ENCODE measurements at places on chromosomes 6 and 20. TPM values are rescaled to one million over a fixed set of nuclear protein-coding genes. Genes with fewer than 3 reads are reported as not detected.

DNA sequence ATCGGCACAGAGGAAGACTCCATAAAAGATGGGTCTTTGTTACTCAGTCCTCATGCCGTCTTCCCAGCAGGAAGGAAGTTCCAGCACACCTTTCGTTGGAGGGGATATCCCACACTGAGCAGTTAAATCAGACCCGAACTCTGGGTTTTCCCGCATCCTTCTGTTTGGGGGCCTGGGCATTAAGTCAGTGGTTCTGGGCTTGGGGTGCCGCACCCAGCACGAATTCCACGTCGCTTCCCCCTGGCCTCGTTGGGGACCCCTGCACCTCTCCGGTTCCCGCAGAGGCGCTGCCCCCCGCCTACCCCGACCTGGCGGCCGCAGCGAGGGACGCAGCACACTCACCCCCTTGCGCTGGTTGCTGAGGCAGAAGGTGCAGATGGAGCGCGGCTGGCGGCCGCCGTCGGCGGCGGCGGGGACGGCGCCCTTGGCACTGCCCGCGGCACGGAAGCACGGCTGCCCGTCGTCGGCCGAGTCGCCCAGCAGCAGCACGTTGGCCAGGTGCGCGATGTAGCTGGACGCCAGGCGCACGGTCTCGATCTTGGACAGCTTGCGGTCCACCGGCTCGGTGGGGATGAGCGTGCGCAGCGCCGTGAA is 641 bp downstream of the TCF15 start:
- H3K4me3 ChIP-seq = peak overlapping the region; percentile 19
- H3K36me3 ChIP-seq = no peaks in the 10 kb centered on the region

GRCh38 chr6:24991810-24992467 is 56.2 kb upstream of the RIPOR2 start:
- H3K27me3 ChIP-seq = no peaks in the 10 kb centered on the region
- no peaks in the 10 kb centered on the region for H3K36me3 ChIP-seq
- H3K4me3 ChIP-seq = no peak overlapping the region

DNA sequence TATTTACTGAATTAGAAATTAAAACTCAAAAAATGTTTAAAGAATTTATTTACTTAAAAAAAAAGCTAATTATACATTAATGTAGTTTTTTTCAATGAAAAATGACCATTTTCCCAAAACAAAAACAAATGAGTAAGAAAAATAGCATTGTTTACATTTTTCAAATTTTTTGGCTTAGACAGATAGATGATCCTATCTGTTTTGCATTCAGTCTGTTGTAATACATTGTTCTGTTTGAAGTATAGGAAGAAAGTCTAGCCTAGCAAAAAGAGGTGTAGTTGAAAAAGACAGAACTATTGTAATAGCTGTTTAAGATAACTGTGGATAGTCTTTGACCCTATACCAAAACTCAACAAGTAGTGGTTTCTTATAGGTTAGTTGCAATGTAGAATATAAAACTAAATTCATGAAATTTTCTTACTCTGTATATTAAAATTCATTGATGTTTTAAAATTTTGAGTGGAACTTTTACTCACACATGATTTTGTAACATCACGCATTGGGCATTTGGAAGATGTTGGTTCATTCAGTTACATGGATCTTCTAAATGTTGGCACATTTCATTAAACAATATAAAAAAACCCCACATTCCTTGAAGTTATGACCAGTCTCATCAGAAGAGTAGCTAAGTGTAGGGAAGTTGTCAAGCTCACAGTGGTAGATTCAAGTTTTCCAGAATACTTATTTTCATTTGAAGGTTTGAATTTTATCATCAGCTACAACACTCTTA is 62.0 kb downstream of the KCNS1 start:
- DNase-seq = no peak
- no peaks in the 10 kb centered on the region for H3K27me3 ChIP-seq
- H3K27ac ChIP-seq = no peak overlapping the region

DNA sequence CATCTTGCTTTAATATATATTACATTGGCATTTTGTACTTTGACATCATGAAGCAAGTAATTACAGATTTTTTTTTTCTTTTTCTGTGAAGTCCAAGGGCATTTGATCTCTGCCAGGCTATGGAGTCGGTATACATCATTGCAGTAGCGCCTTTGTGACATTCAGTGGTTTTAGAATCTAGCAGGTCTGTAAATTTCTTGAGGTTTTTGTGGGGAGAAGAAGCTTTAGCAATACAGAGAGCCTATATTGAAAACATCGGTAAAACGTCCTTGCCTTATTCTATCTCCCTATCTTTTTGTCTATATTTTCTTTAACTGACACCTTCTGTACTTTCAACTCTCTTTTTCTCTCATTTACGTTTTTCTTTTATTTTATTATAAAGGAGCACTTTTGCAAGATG is 47.2 kb downstream of the DUSP22 start:
- no peak overlapping the region for H3K27ac ChIP-seq
- no peaks in the 10 kb centered on the region for H3K36me3 ChIP-seq
- peaks cover 21% of the 10 kb centered on the region for H3K4me1 ChIP-seq

DNA sequence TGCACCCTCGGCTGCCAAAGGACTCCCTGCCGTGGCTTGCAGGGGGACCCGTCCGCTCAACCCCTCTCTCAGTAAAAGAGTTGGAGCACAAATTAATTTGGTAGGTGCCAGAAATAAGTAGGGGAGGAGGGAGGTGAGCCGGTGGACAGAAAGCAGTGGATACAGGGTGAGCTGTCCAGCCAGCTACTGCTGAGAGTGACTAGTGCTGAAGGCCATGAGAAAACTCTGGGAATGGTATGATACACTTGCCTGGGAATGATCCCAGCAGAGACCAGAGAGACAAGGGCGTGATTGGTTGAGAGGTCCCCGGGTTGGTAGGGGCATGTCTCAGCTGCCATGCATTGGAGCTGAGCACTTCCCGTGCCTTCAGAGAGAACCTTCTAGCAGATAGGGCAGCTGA is 15.7 kb downstream of the FOXQ1 start:
- H3K4me3 ChIP-seq = no peak overlapping the region
- H3K4me1 ChIP-seq = peaks cover 57% of the 10 kb centered on the region
- no peaks in the 10 kb centered on the region for H3K27me3 ChIP-seq
- H3K27ac ChIP-seq = no peak overlapping the region

- no peaks in the 10 kb centered on the region for H3K4me1 ChIP-seq
- no peak overlapping the region for H3K4me3 ChIP-seq
- no peak for DNase-seq
- H3K27me3 ChIP-seq = no peaks in the 10 kb centered on the region
- no peaks in the 10 kb centered on the region for H3K36me3 ChIP-seq
- no peak overlapping the region for H3K27ac ChIP-seq
Measured at GRCh38 chr6:80543598-80544222, 437.2 kb downstream of the BCKDHB start.

- no peaks in the 10 kb centered on the region for H3K27me3 ChIP-seq
- no peaks in the 10 kb centered on the region for H3K36me3 ChIP-seq
- H3K4me1 ChIP-seq = no peaks in the 10 kb centered on the region
- H3K27ac ChIP-seq = no peak within 1 kb of the TSS
- peak; percentile 41 for DNase-seq
Measured at GRCh38 chr6:41039060-41039998, at the start of gene UNC5CL. Gene UNC5CL (minus strand): TSS chr6:41039221. CDS start chr6:41035074, 4,147 bp downstream.

DNA sequence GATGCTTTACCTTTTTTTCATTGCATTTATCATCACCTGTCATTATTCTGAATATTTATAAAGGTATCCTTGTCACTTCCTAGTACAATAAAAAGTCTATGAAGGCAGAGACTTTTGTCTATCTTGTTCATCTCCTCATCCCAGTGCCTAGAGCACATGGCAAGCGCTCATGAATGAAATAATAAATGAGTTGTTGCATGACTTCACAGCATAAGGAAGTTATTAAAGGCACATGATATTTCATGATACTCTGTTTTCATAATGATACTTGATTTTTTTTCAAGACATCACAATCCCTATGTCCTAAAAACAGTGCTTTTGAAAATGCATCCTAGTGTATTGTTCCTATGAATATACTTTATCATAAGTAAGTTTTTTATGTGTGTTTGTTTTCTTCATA is 310.6 kb upstream of the RSPO3 start:
- H3K4me1 ChIP-seq = no peaks in the 10 kb centered on the region
- H3K4me3 ChIP-seq = no peak overlapping the region
- no peaks in the 10 kb centered on the region for H3K27me3 ChIP-seq
- H3K36me3 ChIP-seq = no peaks in the 10 kb centered on the region

DNA sequence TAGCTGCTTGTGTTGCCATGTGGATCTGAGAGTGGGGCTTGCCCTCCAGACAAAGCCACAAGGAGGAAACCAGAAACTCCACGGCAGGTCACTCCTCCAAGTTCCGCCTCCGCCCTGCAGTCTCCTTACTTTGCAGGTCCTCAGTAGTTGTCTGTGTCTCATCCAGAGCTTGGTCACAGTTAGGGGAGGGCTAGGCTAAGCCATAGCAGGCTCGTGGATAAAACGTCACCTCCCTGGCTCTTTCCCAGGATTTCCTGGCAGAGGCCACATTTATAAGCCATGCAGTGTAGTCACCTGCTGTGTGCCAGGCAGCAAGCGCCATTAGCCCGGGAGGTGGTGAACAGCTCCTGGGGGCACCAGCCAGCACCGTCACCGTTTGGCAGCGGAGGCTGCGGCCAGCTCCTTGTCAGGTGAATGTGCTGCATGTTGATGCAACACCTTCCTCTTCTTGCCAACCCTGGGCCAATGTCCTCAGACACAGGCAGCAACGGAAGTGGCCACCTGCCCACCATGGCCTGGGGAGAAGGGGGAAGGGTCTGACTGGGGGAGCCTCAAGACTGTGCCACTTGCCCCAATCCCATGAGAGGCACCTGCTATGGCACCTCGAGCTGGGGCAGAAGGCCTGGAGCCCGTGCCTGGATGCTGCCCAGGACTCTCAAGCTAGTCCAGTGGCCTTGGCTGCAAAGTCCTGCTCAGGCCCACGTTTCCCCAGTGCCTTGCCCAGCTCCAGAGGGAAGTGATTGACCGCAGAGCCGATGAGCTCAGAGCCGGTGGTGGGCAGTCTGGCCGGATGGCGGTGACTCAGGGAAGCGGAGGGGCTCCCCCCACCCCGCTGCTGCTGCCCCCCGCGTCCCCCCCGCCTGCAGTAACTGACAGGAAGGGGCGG is 39.0 kb upstream of the SLCO4A1 start:
- H3K27ac ChIP-seq = no peak overlapping the region
- DNase-seq = no peak
- H3K36me3 ChIP-seq = no peaks in the 10 kb centered on the region
- peaks cover 14% of the 10 kb centered on the region for H3K27me3 ChIP-seq

- no peak overlapping the region for H3K27ac ChIP-seq
- no peaks in the 10 kb centered on the region for H3K4me1 ChIP-seq
- H3K36me3 ChIP-seq = no peaks in the 10 kb centered on the region
- no peaks in the 10 kb centered on the region for H3K27me3 ChIP-seq
Measured at GRCh38 chr20:49380337-49380780, 102.1 kb downstream of the KCNB1 start.

The DSTN gene
- polyA plus RNA-seq = 532 TPM

The C20orf204 gene
- polyA plus RNA-seq = 0.50 TPM

The GJA1 gene
- polyA plus RNA-seq = 20.7 TPM

The CST3 gene
- 557 TPM for polyA plus RNA-seq

The IPCEF1 gene
- 1.6 TPM for polyA plus RNA-seq
